ENCODE measurements at places on chromosomes 2 and 18.

GRCh38 chr2:217650716-217651360 lies 352.0 kb downstream of the TNS1 start:
- peak; percentile 86 for DNase-seq

GRCh38 chr2:150255528-150255927 lies 231.9 kb downstream of the RND3 start:
- DNase-seq = no peak

GRCh38 chr18:36769172-36769571 lies 59.6 kb downstream of the TPGS2 start:
- DNase-seq = no peak

DNA sequence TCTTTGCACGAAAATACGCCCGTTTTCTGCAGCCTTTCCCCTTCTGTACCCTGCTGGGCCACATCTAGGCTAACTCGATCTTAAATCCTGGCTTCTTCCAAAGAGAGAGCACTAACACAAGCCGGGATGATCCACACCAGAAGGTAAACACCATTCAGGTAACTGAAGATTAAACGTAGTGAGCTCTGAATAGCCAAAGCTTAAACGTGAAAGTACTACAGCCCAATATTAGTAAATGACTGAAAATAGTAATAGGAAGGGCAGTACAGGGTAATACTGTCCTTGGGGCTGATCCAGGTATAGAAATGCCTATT lies 422 bp upstream of the MRPL53 start:
- no peak for DNase-seq

DNA sequence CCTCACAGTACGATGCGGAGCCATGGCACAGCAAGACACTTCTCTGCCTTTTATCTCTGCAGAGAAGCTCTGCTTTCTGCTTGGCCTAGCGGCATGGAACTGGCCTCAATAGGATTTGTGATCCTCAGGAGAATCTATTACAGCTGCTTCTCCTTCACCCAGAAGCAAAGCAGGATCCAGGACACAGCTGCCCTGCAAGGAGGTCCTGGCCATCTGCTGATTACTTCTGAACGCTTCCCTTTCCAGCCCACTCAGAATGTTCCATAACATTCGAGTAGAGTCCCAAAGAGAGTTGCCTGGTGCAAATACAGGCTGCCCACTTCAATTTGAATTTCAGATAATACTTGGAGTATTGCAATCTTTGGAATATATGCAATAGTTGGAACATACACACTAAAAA lies 29.2 kb upstream of the KCNS3 start:
- no peak for DNase-seq

DNA sequence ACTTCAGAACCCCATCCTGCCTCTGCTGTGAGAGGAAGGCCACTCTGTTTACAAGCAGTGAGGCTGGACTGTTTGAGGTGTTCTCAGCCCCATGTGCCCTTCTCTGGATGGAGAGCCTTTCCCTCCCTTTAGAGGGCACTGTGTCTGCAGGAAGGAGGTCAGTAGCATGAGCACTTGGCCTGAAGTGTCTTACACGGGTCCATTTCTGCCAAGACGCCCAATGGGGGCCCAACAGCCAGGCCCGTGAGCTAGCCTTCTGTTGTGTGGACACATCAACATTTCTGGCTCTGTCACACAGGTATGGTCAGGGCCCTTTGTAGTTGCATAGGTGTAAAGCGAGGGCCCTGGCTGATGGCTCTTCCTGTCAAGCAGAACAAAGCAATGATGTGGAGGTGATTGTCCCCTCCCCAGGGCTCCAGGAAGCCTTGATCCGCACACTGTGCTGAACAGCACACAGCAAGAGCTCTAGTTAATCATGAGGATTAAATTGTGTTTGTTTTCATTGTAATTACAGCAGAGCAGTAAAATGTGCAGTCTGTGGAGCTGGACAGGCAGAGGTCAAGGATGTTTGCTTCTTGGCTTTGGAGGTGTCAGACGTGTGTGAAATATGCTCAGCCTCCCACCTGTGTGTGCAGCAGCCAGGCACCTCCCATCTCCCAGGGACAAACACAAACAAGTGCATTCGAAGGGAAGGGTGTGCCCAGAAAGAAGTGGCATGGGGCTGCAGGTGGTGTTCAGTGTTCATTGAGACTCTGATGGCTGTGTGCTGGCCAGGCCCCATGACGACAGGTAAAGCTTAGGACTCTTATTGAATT lies 132.1 kb downstream of the SH3RF3 start:
- DNase-seq = no peak

Measured in kidney epithelial cell (primary cell).